HTR-8/SVneo (cell line): ENCODE measurements at places on chromosomes 1 and 21.

DNA sequence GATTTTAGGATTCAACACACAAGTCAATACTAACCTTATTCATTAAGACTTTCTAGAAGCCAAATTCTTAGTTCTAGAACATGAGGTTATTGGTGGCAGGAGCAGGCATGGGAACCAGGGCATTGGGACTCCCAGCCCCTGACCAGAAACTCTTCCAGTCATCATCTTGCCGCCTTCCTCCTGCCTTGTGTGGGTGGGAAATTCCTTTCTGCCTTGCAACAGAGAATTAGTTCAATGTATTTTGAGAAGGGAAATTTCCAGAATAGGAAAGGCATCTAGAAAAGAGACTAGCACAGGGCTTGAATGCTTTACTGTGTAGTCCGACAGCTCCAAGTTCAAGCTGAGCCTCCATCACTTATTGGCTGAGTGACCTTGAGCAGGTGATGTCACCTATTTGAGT is 8.7 kb downstream of the GRHL3 start:
- DNase-seq: no peak

- no peak for DNase-seq
Observed at GRCh38 chr1:172608098-172608601, 50.8 kb upstream of the FASLG start.

GRCh38 chr1:225906467-225906866 is 17.5 kb upstream of the LEFTY1 start:
- no peak for DNase-seq

DNA sequence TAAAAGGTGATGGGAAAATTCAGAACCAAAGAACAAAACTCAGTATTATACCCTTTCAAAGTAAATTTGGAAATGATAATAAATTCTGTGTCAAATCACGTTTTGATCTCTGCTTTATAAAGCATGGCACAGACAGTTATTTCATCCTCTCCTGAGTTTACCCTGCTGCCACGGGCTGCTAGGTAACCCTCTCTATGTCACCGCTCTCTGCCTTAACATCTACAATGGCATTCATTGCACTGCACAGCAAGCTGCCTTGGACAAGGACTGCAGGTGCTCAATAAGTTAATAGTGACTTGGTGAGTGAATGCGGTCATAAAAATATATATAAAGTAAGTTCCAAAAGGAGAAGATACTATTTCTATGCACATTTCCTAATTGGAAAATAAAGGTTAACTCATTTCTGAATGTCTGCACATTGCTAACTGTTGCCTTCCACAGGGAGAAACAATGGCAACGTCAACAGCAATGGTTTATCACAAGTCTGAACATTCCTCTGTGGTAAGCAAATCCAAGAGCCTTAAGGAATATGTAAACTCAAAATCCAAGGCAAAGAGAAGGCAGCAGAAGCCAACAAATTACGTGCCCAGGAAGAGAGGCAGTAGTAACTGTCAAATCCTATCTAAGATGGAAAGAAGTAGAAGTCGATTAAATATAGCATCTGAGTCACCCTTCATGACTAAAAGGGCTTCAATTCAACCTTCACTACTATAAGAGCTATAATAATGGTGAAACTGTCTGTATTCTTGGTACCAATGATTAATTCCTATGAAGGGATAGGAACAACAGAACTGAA is 19.4 kb downstream of the FYB2 start:
- no peak for DNase-seq
